Activated T-cell treated with anti-CD3 and anti-CD28 coated beads for 48 hours (primary cell): ENCODE measurements at places on chromosomes 4 and X.

DNA sequence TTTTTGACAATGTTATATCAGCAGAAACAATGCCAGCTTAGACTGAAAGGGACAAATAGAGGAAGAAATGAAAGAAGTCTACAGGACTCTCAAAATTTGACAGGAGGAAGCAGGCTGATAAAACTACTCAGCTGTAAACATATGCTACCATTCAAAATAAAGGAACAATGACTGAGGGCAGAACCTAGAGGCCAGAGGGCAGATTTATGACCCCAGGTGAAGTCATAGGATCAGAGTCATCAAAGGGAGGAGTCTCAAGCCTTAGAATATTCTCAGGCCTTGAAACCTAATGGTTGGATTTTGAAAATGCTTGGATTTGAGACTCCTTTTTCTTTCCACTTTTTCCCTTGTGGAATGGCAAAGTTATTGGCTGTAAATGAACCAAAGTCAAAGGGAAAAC lies 17.0 kb upstream of the SYTL5 start:
- DNase-seq, result no peak

GRCh38 chrX:74536832-74537371 lies 77.5 kb downstream of the RLIM start:
- DNase-seq, result no peak

GRCh38 chr4:40251366-40251765 lies 54.5 kb downstream of the RHOH start:
- no peak for DNase-seq

- no peak for DNase-seq
Measured at GRCh38 chrX:16966752-16967448, 20.4 kb downstream of the REPS2 start.

GRCh38 chr4:23324021-23324690 lies 565.7 kb downstream of the PPARGC1A start:
- no peak for DNase-seq

GRCh38 chrX:48648336-48648751 lies 35.3 kb upstream of the WAS start:
- no peak for DNase-seq

DNA sequence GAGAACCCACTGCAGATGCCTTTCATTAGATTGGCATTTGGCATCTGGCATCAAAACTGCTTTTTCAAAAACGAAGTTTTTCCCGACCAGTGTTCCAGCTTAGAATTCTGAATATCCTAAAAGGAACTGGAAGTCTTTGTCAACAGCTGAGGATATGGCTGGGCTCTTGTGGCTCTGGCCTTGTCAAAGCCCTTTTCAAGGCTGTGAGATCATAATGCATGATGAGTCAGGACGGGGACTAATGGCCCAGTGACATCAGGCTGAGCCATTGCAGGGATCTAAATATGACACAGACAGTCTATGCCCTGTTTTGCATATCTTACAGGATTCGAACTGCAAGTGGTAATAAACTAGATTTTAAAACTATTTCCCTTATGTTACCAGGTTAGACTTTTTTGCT lies 306.4 kb downstream of the PTTG2 start:
- peak; percentile 4 for DNase-seq

GRCh38 chr4:6340446-6341015 lies 70.9 kb downstream of the WFS1 start:
- no peak for DNase-seq

- DNase-seq, result no peak
Measured at GRCh38 chr4:101843054-101843453, 52.5 kb downstream of the BANK1 start.

GRCh38 chrX:48958635-48959094 lies 1.3 kb upstream of the OTUD5 start:
- no peak for DNase-seq

DNA sequence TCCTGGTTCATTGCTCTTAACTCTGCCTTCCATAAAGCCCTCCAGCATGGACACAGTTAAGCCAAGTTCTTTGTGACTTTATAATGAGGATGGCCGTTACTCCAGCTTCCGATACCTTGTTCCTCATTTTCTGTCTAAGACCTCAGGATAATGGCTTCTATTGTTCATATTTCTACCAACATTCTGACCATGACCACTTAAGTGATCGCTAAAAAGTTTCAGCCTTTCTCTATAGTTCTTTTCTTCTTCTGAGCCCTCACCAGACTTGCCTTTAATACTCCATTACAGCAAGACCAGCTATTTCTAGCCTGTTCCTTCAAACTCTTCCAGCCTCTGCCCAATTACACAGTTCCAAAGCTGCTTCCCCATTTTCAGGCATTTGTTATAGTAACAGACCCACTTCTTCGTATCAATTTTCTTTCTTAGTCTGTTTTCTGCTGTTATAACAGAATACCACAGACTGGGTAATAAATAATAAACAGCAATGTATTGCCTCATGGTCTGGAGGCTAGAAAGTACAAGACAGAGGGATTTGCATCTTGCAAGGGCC lies 12.3 kb downstream of the RNF175 start:
- no peak for DNase-seq

- no peak for DNase-seq
Measured at GRCh38 chr4:139943277-139943676, 210.7 kb downstream of the MAML3 start.
